Activated T-cell treated with anti-CD3 and anti-CD28 coated beads for 48 hours (primary cell): ENCODE measurements at places on chromosomes 7 and 10.

DNA sequence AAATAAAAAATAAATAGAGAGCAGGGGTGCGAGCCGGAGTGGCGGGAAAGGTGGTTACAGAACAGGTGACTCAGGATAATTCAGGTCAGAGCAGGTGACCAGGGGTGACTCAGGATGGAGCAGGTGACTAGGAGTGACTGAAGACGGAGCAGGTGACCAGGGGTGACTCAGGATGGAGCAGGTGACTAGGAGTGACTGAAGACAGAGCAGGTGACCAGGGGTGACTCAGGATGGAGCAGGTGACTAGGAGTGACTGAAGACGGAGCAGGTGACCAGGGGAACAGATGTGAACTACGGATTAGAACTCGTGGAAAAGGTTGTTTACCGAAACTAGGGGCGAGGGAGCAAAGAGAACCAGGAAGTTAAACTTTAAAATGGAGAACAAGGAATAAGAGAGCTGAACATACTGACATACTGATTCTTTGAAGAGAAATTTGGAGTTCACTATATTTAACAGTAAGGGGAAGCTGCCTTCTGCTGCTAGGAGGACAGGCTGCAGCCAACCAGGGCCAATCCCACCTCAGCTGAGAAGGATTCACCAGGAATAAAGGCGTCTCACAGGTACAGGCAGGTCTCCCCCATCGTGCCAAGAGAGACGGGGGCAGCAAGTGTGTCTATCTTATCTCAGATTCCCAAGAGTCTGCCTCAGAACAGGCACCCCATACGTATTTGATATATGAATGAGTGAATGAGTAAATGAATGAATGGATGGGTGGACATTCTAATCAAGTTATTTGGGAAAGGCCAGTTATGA is 101.3 kb downstream of the CPXM2 start:
- DNase-seq = no peak

- DNase-seq = no peak
Measured at GRCh38 chr10:91797048-91797690, 1.1 kb upstream of the TNKS2 start.

- DNase-seq = no peak
Measured at GRCh38 chr10:28530751-28531150, 2.2 kb upstream of the WAC start.

- no peak for DNase-seq
Measured at GRCh38 chr10:1068380-1069361, 12.5 kb downstream of the WDR37 start.

DNA sequence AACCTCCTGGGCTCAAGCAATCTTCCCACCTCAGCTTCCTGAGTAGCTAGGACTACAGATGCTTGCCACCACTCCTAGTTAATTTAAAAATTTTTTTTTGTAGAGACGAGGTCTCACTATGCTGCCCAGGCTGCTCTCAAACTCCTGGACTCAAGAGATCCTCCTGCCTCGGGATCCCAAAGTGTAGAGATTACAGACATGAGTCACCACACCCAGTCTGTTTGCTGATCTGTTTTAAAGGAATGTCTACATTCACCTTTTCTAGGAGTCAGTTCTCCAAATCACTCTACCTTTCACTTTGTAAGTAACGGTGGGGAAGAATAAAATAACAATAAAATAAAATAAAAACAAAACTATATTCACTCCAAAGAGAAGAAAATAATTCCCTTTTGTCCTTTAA is 86.6 kb upstream of the AGBL3 start:
- no peak for DNase-seq

- no peak for DNase-seq
Measured at GRCh38 chr7:46681865-46682503, 760.9 kb upstream of the IGFBP3 start.

DNA sequence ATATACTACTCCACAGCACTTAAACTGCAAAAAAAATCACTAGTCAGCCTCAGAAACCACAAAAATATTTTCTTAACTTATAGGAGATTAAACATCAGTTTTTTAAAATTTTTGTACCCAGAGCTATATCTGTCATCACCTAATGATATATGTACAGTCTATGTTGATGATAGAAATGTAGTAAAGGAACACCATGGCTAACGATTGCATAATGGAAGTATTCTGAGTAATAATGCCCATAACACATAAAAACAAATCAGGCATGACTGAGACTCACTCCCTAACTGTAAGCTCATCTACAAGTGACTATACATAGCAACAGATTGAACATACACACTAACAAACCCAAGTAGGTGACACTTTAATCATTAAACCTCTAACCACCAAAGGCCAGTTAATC is 51.3 kb downstream of the TSPAN12 start:
- no peak for DNase-seq

GRCh38 chr7:33509206-33509605 is 379.8 kb downstream of the BBS9 start:
- DNase-seq = no peak

DNA sequence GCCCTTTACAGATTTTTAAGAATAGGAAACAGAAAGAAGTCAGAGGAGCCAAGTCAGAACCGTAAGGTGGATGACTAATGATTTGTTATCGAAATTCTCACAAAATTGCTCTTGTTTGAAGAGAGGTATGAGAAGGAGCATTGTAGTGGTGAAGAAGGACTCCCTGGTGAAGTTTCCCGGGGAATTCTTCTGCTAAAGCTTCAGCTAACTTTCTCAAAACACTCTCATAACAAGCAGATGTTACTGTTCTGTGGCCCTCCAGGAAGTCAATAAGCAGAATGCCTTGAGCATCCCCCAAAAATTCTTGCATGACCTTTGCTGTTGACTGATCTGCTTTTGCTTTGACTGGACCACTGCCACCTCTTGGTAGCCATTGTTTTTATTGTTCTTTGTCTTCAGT is 152.9 kb downstream of the HGF start:
- DNase-seq = no peak

GRCh38 chr10:104021246-104021645 is 54.3 kb downstream of the SLK start:
- DNase-seq = no peak

DNA sequence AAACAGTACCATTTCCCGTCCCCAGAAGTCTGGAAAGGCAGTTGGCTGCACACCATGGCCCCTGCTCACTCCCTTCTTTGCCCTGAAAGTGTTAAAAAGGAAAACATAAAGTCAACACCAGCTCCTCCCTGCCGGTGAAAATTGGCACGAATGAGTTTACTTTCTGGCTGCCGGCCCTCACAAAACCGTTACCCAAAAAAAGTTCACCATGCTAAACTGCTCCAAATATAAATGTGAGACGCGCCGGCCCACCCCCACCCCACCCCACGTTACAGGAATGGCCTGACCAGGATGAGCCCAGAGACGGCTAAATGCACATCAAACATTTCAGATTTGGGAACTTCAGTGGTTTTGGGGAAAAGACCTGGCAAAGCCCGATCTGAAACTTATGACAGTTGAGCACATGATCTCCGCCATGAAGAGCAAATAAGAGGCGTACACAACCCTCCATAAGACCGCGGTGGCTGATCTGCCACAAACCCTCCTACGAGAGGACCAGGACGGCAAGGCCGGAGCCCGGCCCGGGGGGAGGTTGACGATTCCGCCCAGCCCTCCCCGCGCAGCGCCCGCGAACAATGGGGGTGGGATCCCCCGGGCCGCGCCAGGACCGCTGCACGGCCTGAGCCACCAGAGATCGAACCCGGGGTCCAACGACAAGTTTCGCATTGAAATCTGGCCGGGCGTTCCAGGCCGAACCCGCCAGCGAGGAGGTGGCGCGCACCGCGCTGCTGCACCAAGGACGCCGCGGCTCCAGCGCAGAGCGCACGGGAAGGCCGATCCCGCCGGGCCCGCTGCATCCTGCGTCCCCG is 952 bp downstream of the DIP2C start:
- DNase-seq = no peak

GRCh38 chr10:124557648-124558338 is 96.2 kb downstream of the LHPP start:
- no peak for DNase-seq

DNA sequence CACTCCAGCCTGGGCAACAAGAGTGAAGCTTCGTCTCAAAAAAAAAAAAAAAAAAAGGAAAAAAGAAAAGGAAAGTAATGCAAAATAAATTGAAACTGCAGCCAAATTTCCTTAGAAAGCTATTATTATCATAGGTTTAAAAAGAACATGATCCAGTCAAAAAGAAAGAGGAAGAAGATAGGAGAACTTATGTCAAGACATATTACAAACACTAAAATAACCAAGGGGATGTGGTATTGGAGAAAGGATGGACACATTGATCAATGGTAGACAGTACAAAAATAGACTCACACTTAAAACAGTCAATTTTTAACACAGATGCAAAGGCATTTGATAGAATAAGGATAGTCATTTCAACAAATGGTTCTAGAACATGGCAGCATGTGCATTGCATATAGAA is 27.3 kb upstream of the PFKP start:
- DNase-seq = no peak

- peak; percentile 39 for DNase-seq
Measured at GRCh38 chr10:3068968-3069737, 1.8 kb downstream of the PFKP start.

- no peak for DNase-seq
Measured at GRCh38 chr7:1740214-1740613, 70.1 kb downstream of the ELFN1 start.

GRCh38 chr7:152677808-152678670 is 2.1 kb upstream of the XRCC2 start:
- DNase-seq = no peak

DNA sequence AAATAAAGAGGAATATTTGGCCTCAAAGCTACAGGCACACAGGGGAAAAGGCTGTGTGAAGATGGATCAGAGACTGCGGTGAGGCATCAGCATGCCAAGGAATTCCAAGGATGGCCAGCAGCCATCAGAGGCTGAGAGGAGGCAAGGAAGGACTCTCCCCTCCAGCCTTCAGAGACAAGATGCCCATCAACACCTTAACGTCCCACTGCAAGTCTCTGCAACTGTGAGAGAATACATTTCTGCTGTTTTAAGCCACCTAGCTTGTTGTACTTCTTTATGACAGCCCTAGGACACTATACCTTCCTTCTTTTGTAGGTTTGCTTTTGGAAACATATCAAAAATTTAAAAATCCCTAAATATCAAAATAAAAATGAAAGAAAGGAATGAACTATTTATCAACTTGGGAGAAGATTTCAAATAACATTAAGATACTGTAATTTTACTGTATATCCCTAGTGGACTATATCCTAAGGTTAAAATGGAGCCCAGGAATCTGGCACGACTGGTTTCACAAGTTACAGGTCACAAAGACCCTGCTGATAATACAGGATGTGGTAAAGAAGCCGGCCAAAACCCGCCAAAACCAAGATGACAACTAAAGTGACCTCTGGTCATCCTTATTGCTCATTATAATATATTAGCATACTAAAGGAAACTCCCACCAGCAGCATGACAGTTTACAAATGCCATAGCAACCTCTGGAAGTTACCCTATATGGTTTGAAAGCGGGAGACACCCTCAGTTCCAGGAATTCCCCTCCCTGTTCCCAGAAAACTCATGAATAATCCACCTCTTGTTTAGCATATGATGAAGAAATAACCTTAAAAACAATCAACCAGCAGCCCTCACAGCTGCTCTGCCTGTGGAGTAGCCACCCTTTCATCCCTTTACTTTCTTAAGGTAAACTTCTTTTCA is 185.2 kb downstream of the AVL9 start:
- DNase-seq = no peak

DNA sequence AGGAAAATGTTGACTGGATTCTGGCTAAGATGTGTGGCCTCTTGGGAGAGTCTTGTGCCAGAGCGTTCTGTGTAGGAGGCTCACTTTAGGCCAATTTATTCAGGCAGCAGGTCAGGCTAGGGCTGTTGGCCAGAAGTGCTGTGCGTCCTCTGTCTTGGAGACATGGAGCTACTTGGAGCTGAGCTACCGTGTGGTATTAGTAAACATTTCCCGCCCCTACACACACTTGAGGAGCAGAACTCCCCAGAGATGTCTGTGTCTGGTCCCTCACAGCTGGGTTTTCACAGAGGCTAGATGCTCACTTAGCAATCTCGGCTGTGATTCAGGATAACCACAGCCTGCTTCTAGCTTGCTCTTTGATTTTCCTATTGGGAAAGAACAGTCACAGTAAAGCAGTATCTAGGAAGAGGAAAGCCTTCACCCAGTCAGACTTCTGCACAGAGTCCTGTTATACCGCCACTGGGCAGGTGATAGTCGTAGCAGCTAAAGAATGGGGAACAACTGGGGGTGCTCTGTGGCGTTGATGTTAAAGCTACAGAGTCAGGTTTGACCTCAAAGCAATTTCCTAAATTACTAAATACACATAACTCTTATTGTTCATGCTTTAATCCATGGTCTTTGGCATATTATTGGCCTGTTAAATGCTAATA is 86.7 kb downstream of the MDFIC start:
- DNase-seq = no peak

- no peak for DNase-seq
Measured at GRCh38 chr7:71312755-71313490, 181.0 kb downstream of the GALNT17 start.

DNA sequence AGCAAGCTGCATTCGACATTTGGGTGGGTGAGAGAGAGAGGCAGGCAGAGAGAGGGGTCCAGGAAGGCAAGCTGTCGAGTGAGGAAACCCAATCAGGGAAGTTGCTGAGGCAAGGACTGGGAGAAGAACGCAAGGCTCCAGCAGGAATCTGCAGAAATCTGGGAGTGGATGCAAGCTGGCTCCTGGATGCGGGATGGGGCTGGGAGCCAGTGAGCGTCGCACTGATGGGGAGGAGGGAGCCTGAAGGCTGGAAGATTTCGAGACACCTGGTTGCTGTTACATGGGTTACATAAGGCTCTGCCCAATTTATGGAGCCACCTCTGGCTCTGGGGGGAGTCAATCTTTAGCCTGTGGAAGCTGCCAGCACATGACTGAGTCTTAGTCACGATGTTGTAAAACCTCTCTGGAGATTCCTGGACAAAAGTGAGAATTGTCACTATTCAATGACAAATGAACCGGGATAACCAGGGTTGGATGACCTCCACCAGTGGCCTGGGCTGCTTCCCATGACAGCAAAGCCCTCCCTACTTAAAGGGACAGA is 51.1 kb upstream of the ADRB1 start:
- no peak for DNase-seq

DNA sequence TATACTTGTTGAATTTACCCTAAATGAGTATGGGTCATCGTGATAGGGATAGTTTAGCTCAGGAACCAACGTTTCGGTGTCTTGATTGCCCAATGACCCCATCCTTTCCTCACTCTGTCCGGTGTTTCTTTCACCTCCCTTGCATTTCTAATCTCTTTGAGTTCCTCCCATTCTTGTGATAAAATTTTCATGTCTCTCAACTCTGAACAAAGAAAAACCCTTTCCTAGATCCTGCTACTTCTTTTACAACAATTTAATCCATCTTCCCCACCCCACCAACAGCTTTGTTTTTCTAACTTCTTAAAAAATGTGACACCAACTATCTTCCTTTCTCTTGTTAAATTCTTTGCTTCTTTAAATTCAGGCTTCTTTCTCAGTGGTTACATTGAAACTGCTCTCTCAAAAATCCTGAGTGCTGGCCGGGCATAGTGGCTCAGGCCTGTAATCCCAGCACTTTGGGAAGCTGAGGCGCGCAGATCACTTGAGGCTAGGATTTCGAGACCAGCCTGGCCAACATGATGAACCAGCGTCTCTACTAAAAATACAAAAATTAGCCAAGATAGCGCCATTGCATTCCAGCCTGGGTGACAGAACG is 130.3 kb upstream of the MINDY3 start:
- no peak for DNase-seq
